ENCODE measurements at places on chromosomes 7 and 10. TPM values are rescaled to one million over a fixed set of nuclear protein-coding genes. Genes with fewer than 3 reads are reported as not detected.

The SPRN gene
- polyA plus RNA-seq = 0.81 TPM

The PTPRN2 gene
- polyA plus RNA-seq = 11.7 TPM

The HYAL4 gene
- polyA plus RNA-seq = not detected

The PHYHIPL gene
- polyA plus RNA-seq = 12.1 TPM

The PAX4 gene
- polyA plus RNA-seq = 4.9 TPM

The NEUROD6 gene
- not detected for polyA plus RNA-seq

The INTS1 gene
- 48.9 TPM for polyA plus RNA-seq

The GIMAP1 gene
- 4.3 TPM for polyA plus RNA-seq

The RSPH10B gene
- polyA plus RNA-seq = 0.07 TPM

The HMX2 gene
- not detected for polyA plus RNA-seq

The IKZF1 gene
- 1.8 TPM for polyA plus RNA-seq

GRCh38 chr10:119113751-119114732, 10.1 kb downstream of the DENND10 start:
- H3K36me3 ChIP-seq = peaks cover 60% of the 10 kb centered on the region
- H3K4me1 ChIP-seq = no peaks in the 10 kb centered on the region
- no peak overlapping the region for H3K4me3 ChIP-seq
- peak overlapping the region; percentile 73 for H3K27ac ChIP-seq
- no peak for DNase-seq

- no peaks in the 10 kb centered on the region for H3K4me1 ChIP-seq
- H3K27me3 ChIP-seq = no peaks in the 10 kb centered on the region
- no peaks in the 10 kb centered on the region for H3K36me3 ChIP-seq
- DNase-seq = no peak
- no peak overlapping the region for H3K4me3 ChIP-seq
Measured at GRCh38 chr7:157523766-157524421, 187.1 kb downstream of the DNAJB6 start.

GRCh38 chr10:75894761-75895160, 463.3 kb downstream of the LRMDA start:
- no peaks in the 10 kb centered on the region for H3K36me3 ChIP-seq
- H3K4me1 ChIP-seq = no peaks in the 10 kb centered on the region
- H3K27me3 ChIP-seq = no peaks in the 10 kb centered on the region

- H3K36me3 ChIP-seq = no peaks in the 10 kb centered on the region
- no peaks in the 10 kb centered on the region for H3K4me1 ChIP-seq
- H3K4me3 ChIP-seq = no peak overlapping the region
- no peaks in the 10 kb centered on the region for H3K27me3 ChIP-seq
- DNase-seq = no peak
Measured at GRCh38 chr7:12756821-12757220, 69.4 kb downstream of the ARL4A start.

DNA sequence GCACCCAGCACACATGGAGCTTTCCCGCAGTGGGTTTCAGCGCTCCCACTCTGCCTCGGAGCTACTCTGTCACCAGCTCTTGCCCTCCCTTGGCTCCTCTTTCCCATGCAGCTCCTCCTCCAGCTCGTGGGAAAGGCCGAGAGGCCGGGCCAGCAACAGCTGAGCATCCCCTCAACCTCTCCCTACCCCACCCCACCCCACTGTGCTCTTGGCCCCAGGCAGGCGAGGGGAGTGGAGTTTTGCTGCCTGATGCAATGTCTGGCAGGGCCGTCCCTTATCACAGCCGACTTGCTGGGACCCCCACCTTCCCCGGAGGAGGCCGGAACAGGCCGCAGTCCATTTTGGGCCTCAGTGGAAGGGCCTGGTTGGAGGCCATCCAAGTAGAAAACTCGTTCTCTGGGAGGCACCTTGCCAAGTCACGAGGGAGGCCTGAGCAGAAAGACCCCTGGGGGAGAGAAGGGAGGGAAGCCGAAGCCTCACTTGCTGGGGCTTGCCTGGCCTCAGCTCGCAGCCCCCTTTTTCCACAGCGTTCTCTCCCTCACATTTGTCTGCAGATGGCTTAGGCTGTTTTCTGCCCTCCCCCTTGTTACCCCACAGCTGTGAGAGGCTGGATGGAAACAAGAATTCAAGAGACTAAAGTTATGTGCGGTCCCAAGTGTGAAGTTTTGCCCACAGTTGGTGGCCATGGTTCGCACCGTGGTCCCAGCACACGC, 35.3 kb downstream of the CHST3 start:
- peaks cover 14% of the 10 kb centered on the region for H3K4me1 ChIP-seq
- peak overlapping the region; percentile 78 for H3K27ac ChIP-seq
- H3K36me3 ChIP-seq = no peaks in the 10 kb centered on the region

DNA sequence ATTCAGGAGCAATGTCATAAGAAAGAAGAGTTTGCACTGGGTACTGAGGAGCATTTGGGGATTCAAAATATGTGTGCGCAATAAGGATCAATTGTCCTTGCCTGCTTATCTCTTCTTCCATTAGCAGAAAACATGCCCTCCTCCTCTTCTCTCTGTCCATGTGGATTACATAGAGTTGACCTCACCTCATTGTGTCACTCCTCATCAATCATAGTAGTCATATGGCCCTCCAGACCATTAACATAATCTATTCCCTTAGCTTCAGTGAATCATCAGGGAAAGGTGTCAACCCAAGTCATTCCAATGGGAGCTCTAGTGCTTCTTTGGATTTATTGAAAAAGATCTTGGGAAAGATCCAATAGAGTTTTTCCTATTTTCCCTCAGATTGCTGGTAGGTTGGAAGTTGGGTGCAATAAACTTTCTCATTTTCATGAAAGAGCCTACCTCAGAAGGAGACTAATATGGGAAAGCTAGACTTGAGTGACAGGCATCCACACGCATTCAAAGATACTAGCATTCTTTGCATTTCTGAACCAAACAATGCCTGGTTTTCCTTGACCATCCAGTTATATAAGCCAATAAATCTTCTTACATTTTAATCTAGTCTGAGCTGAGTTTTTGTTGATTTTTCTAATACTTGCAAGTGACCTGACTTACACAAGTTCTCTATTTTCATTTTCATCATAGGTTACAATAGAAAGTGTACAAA, 71.5 kb upstream of the FAM13C start:
- no peak for DNase-seq
- H3K27me3 ChIP-seq = no peaks in the 10 kb centered on the region
- H3K36me3 ChIP-seq = no peaks in the 10 kb centered on the region
- H3K4me3 ChIP-seq = no peak overlapping the region
- H3K27ac ChIP-seq = no peak overlapping the region

DNA sequence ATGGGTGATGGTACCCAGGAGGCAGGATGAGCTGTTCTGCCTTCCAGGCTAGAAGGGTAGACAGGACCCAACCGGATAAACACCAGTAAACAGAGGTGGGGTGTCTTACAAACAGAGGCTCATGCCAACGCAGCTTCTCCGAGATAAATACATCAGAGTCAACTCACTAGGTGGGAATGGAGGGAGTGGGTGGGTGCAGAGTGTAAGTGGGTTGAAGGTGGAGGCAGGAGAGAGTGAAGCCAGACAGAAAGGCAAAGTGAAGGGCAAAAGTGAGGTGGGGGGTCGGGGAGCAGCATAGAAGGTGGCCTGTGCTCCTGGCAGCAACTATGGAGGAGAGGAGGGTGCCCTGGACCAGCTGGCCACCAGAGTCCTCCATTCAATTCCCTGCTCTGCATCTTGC, 40.4 kb upstream of the COL13A1 start:
- peaks cover 2% of the 10 kb centered on the region for H3K27me3 ChIP-seq
- H3K4me1 ChIP-seq = peaks cover 5% of the 10 kb centered on the region
- no peaks in the 10 kb centered on the region for H3K36me3 ChIP-seq
- H3K4me3 ChIP-seq = no peak overlapping the region
- DNase-seq = no peak
- no peak overlapping the region for H3K27ac ChIP-seq

- H3K27ac ChIP-seq = no peak overlapping the region
- no peaks in the 10 kb centered on the region for H3K27me3 ChIP-seq
- no peaks in the 10 kb centered on the region for H3K4me1 ChIP-seq
Measured at GRCh38 chr7:144812379-144813283, 23.2 kb downstream of the TPK1 start.

GRCh38 chr7:90209776-90210175, 1.8 kb upstream of the STEAP2 start:
- no peak overlapping the region for H3K27ac ChIP-seq
- H3K4me3 ChIP-seq = no peak overlapping the region
- no peaks in the 10 kb centered on the region for H3K27me3 ChIP-seq
- DNase-seq = no peak
- peaks cover 20% of the 10 kb centered on the region for H3K4me1 ChIP-seq

- no peak within 1 kb of the TSS for H3K27ac ChIP-seq
- H3K27me3 ChIP-seq = peaks cover 7% of the 10 kb centered on the region
- H3K4me3 ChIP-seq = peak within 1 kb of the TSS; percentile 62
- no peaks in the 10 kb centered on the region for H3K36me3 ChIP-seq
- peak; percentile 74 for DNase-seq
- H3K4me1 ChIP-seq = no peaks in the 10 kb centered on the region
Measured at GRCh38 chr10:68560186-68560942, at the start of gene TET1. Gene TET1, plus strand, starts transcription at chr10:68560337. Its CDS starts 12,002 bp downstream, at chr10:68572339.

- H3K36me3 ChIP-seq = no peaks in the 10 kb centered on the region
- no peak overlapping the region for H3K4me3 ChIP-seq
Measured at GRCh38 chr10:36531621-36532020, 593.8 kb upstream of the ANKRD30A start.

GRCh38 chr10:103605359-103606096, 112.0 kb downstream of the NEURL1 start:
- no peak for DNase-seq
- no peaks in the 10 kb centered on the region for H3K27me3 ChIP-seq
- no peak overlapping the region for H3K27ac ChIP-seq

GRCh38 chr7:122316467-122317388, 12.2 kb upstream of the FEZF1 start:
- peak; percentile 62 for DNase-seq
- H3K4me1 ChIP-seq = no peaks in the 10 kb centered on the region
- H3K36me3 ChIP-seq = no peaks in the 10 kb centered on the region
- peaks cover 7% of the 10 kb centered on the region for H3K27me3 ChIP-seq

- no peaks in the 10 kb centered on the region for H3K27me3 ChIP-seq
- no peak overlapping the region for H3K27ac ChIP-seq
- H3K4me1 ChIP-seq = peaks cover 7% of the 10 kb centered on the region
- DNase-seq = no peak
Measured at GRCh38 chr7:21948887-21949540, 3.3 kb upstream of the CDCA7L start.

DNA sequence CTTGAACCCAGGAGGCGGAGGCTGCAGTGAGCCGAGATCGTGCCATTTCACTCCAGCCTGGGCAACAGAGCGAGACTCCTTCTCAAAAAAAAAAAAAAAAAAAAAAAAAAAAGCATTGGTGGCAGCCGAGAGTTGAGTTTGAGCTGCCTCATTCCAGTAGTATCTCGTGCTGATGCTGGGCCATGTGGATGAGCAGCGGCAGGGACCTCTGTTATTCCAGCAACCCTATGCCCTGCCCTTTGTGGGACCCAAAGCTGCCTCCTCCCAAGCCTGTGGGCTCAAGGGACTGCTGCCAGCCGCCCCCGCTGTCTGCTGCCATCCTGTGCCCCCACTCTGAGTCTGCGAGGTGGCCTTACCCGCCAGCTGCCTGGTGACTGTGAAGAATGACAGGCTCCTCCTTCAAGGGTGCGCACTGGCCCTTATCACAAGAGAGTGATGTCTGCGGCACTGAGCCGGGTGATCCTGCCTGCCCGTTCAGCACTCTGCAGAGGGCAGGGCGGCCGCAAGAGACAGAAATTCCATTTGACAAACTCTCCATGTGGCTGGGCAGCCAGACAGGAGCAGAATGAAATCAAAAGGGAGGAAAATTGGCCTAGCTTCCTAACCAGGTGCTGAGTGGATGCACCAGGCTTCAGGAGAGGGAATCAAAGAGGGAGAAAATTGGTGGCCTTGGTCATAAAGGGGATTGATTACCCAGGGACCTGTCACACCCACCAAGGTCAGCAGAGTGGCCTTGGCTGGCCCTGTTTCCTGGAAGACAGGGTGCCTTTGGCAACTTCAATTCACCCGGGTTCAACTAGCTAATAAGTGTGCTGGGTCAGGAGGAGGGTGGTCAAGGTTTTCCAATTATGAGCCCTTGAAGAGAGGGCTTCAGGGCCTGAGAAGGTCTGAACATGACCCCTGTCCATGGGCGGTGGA, 65.3 kb upstream of the ZMIZ1 start:
- H3K36me3 ChIP-seq = no peaks in the 10 kb centered on the region
- peak; percentile 80 for DNase-seq
- H3K4me3 ChIP-seq = no peak overlapping the region
- no peaks in the 10 kb centered on the region for H3K27me3 ChIP-seq

GRCh38 chr10:132909491-132910071, 32.8 kb downstream of the CFAP46 start:
- no peak overlapping the region for H3K4me3 ChIP-seq
- DNase-seq = no peak
- H3K36me3 ChIP-seq = no peaks in the 10 kb centered on the region
